ENCODE measurements at places on chromosomes 12 and 14.
A peak's percentile ranks its signal among the peaks of the same experiment; 100 is the strongest.

- DNase-seq: no peak
Observed at GRCh38 chr14:73887318-73887616, 608 bp downstream of the ZNF410 start.

GRCh38 chr12:117051380-117051779 lies 47.8 kb downstream of the TESC start:
- no peak for DNase-seq

DNA sequence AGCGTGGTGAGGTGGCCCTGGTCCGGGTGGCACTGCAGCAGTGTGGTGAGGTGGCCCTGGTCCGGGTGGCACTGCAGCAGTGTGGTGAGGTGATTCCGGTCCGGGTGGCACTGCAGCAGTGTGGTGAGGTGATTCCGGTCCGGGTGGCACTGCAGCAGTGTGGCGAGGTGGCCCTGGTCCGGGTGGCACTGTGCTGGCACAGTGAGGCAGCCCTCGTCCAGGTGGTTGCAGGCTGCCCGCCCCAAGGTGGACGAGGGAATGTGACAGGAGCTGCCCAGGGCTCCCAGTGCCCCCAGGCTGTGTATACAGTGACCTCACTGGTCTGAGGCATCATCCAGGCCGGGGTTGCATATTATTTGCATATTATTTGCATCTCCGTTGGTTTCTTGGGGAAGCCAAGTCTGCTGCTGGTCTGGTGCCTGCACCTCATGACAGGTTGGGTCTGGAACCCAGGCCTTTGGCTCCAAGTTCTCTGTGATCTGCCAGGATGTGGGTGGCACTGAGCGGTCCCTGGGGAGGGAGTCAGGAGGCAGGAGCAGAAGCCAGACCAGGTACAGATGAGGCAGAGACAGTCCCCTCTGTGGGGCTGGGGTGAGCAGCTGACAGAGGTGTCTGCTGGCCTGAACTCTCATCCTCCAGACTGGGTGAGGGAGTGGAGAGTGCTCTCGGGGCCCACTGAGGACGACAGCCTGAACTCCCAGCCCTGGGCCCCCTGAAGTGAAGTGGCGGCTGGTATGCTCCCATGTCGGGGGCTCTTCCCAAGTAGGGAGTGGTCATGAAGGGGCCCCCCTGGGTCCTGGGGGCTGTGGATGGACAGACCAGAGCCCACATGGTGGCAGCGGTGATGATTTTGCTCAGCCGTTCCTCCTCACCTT lies 79.3 kb downstream of the KIF26A start:
- DNase-seq: no peak

DNA sequence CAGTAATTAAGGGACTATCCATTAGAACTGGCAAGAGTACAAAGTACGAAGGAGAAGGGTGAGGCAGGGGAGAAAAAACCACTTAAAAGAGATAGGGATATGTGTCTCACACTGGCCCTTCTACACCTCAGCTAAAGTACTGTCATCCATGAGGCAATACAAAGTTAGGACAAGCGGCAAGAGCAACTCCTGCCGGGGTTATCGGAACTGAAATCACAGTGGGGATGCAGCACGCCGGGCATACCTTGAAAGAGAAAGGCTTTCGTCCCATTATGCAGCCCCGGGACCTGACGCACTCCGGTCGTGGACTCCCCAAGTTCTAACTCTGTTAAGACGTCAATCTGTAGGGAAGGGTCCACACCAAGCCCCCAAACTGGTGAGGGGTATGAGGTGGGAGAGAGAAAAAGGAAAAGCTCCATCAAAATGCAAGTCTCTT lies 1.1 kb downstream of the NELL2 start:
- DNase-seq: no peak

GRCh38 chr12:26496170-26496569 lies 300.8 kb downstream of the SSPN start:
- no peak for DNase-seq

- no peak for DNase-seq
Observed at GRCh38 chr12:84079626-84080025, 833.0 kb downstream of the SLC6A15 start.

- no peak for DNase-seq
Observed at GRCh38 chr12:27779416-27779919, 565 bp upstream of the KLHL42 start.

DNA sequence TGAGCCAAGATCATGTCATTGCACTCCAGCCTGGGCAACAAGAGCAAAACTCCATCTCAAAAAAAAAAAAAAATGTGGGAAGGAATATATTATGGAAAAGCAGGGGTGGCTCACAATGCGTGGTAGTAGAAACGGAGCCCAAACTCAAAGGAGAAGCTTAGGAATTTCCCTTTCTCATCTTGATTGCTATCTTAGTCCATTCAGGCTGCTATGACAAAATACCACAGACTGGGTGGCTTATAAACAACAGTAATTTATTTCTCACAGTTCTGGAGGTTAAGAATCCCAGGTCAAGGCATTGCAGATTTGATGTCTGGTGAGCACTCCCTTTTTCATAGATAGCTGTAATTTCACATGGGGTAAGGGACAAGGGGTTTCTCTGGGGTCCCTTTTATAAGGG lies 153.8 kb upstream of the KRR1 start:
- DNase-seq: no peak

- DNase-seq: peak; percentile 66
Observed at GRCh38 chr12:48810903-48811431, 7.3 kb upstream of the CACNB3 start.

DNA sequence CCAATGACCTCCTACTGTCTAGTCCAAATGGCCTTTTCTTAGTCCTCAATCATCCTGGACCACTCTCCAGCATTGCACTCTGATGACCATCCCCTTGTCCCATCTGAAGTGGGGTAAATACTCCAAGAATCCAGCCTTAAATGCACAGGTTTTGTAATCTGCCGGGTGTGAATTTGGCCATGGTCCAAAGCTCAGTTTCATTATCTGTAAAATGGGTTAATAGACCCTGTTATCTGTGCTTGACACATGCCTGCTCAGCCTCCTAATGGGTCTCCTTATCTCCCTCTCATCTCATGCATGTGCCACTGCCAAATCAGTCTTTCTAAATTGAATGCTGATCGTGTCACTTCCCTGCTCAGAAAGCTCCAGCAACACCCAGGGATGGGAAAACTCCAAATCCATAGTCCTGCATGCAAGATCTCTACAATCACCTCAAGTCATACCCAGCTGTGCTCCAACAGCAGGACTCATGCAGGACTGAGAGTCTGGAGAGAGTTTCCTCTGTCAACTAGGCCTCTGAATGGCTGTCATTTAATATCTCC lies 22.3 kb downstream of the LGR5 start:
- DNase-seq: no peak

- DNase-seq: no peak
Observed at GRCh38 chr12:91142221-91142631, 30.9 kb upstream of the LUM start.

GRCh38 chr12:76299536-76300296 lies 48.5 kb downstream of the BBS10 start:
- DNase-seq: no peak

GRCh38 chr12:22209422-22209821 lies 125.1 kb downstream of the ST8SIA1 start:
- no peak for DNase-seq

- peak; percentile 37 for DNase-seq
Observed at GRCh38 chr14:64720131-64720576, 15.9 kb downstream of the PLEKHG3 start.

DNA sequence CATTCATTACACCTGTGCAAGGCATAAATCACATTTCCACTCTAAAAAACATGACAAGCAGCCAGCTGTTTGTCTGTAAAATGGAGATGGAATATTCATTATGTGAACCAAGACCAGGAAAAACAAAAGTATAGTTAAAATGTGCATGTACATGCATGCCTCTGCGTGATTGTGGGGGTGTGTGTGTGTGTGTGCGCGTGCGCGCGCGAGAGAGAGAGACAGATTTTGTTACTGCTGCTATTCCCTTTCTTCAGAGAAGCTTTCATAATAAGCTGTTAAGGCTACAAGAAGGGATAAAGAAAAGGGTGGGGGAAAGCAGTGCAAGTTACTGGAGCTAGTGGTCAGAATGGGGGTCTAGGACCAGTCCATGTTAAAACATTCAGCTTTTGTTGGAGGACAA lies 430.3 kb downstream of the NAV3 start:
- DNase-seq: no peak

GRCh38 chr12:119544765-119545625 lies 48.6 kb upstream of the TMEM233 start:
- DNase-seq: peak; percentile 43

DNA sequence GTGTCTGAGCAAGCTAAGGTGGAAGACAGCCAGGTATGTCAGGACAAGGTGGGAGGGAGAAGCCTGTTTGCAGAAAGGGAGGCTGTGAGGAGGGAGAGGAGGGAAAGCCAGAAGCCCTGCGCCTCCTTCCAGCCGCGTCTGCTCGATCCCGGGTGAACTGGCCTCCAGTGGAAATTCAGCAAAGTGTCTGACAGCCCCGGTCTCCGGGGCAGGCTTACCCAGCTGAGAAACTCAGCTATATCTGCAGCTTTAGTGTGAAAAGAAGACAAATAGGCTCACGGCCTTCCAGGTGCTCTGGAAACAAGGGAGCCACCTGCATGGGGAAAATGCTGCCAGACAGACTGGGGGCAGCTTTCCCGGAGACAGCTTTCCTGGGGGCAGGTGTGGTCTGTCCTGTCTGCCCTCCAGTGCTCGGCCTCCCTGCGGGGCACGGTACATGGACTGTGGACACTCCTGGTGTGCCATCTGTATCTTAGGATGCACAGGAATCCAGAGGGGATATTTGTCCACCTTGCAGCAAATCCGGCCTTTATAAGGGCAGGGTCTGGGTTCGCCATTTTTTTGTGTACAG lies 6.3 kb downstream of the RFLNA start:
- no peak for DNase-seq

DNA sequence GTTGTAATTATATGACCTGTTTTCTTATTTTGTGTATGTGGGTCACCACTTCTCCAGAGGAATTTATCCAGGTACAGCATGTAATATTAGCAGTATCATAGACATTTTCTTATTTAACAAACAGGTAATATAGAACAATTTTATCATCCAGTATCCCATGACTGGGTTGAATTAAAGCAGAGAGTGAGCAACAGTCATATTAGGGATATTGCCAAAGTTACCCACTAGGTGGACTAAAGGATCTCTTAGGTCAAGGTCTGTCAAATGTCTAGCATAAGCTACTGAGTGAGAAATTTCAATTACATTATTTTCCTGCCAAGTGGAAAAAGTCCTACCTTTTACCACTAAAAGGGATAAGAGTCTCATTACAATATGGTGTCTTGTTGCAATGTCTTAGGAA lies 62.1 kb upstream of the TRIM9 start:
- no peak for DNase-seq

GRCh38 chr14:90604356-90604755 lies 207.5 kb downstream of the CALM1 start:
- DNase-seq: no peak

DNA sequence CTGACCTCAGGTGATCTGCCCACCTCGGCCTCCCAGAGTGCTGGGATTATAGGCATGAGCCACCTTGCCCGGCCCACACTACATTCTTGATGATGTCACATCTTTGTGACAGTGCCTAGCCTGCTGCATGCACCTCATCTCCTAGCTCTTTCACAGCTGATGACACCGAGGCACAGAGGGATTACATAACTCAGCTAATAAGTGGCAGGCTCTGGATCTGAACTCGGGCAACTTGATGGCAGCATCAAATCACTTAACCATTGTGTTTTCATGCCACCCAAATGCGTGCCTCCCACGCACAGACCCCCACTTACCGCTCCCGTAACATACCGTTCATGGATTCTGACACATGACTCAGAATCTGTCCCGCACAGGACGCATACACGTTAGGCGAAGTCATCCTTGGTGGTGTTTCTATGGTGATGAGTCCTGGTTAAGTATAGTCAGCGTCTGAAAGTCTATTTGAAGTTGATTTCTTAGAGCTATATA lies 7.4 kb downstream of the TMEM120B start:
- DNase-seq: peak; percentile 68

DNA sequence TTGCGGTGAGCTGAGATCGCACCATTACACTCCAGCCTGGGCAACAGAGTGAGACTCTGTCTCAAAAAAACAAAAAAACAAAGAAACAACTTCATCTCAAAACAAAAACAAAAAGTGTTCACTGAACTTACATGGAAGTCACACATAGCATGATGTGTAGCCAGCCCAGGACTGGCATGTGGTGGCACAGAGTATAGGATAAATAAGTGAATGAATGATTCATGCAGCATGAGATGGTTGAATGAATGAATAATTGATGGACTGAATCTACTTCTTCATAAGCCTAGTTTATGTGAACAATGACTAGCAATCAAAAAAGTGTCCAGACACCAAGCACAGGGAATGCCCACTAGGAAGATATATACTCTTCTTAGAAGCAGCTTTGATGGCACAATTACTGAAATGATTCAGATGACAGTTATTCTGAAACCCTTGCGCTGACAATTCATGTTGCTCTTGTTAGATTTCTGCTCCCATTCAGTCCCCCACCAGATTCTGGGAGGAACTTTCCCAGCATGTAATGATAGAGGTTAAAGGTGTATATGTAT lies 31.6 kb upstream of the SERPINA6 start:
- DNase-seq: no peak
